CD4-positive, alpha-beta T cell (primary cell): ENCODE measurements at places on chromosomes 7 and 10.
A peak's percentile ranks its signal among the peaks of the same experiment; 100 is the strongest.

- peak; percentile 37 for DNase-seq
- H3K36me3 ChIP-seq, result peaks cover 5% of the 10 kb centered on the region
- no peak overlapping the region for H3K27ac ChIP-seq
- H3K4me3 ChIP-seq, result peak overlapping the region; percentile 85
Measured at GRCh38 chr10:122981066-122981464, 864 bp downstream of the PSTK start.

DNA sequence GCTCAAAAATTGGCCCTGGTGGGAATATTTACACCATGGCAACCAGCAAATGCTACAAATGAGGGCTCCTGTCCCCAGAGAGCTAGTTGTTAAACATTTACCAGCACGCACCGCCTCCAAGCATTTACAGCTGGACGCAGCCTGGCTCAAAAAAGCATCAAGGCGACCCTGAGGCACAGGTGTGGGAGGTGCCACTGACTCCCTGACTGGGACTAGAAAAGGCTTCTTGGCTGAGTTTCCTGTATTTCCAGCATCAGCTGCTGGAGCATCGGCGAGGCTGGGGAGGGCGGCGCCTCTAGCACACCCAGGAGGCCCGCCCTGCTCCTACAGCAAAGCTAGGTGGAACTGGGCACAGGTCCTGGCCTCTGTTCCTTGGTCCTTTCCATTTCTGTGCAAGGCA, 43.5 kb upstream of the ZRANB1 start:
- H3K4me3 ChIP-seq, result no peak overlapping the region
- H3K27ac ChIP-seq, result no peak overlapping the region
- DNase-seq, result no peak

GRCh38 chr7:130985361-130985760, 251.4 kb upstream of the KLF14 start:
- DNase-seq, result no peak
- peak overlapping the region; percentile 88 for H3K27ac ChIP-seq
- H3K4me3 ChIP-seq, result no peak overlapping the region

DNA sequence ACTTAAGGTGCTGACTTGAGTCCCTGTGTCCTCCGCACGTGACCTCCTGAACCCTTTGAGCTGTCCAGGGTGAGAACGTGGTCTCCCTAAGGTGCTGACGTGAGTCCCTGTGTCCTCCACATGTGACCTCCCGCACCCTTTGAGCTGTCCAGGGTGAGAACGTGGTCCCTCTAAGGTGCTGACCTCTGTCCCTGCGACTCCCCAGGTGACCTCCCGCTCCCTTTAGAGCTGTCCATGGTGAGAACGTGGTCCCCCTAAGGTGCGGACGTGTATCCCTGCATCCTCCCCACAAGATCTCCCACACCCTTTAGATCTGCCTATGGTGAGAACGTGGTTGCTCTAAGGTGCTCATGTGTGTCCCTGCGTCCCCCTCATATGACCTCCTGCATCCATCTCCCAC, 174.3 kb downstream of the ADARB2 start:
- H3K4me3 ChIP-seq, result no peak overlapping the region
- no peak for DNase-seq
- no peaks in the 10 kb centered on the region for H3K36me3 ChIP-seq
- no peaks in the 10 kb centered on the region for H3K27me3 ChIP-seq
- no peak overlapping the region for H3K27ac ChIP-seq

DNA sequence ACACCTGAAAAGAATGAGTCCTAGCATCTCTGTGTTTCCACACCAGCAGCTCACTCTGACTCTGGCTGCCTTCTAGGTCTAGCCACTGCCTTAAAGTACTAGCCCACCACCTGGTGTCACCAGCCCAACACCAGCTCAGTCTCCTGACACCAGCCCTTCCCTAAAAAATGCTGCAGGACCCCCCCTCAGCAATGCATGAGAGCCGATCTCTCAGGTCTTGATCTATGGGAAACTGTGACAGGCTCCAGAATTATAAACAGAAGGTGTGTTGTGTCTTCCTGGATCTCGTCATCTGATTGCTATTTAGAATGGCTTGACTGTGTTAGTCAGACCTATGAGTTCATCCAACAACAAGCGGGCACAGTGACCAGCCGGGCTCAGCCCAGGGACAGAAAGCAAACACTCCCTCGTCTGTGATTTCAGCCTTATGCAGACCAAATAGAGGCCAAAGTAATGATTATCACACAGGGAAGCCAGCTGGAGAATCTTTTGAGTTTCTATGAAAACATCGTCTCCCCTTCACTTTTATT, 66.6 kb downstream of the CUBN start:
- DNase-seq, result no peak
- H3K4me1 ChIP-seq, result no peaks in the 10 kb centered on the region
- no peaks in the 10 kb centered on the region for H3K27me3 ChIP-seq
- no peak overlapping the region for H3K4me3 ChIP-seq
- H3K27ac ChIP-seq, result no peak overlapping the region

DNA sequence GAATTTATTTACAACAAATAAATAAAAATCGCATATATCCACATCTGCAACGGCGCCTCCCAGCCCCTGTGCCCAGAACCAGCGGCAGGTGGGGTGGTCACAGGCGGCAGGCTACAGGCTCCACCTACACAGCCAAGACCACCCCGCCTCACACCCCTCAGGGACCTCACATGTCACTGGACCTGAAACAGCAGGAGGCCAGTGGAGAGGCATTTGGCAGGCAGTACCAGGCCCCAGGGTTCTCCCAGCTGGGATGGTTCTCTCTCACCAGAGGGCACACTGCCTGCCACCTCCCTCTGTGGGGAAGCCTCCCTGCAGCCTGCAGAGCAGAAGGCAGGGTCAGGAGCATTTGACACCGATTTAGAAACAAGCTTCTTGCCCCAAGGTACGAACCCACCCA, 81.5 kb downstream of the MAD1L1 start:
- H3K27me3 ChIP-seq, result no peaks in the 10 kb centered on the region
- H3K27ac ChIP-seq, result no peak overlapping the region
- peaks cover 12% of the 10 kb centered on the region for H3K36me3 ChIP-seq
- no peak for DNase-seq
- H3K4me3 ChIP-seq, result no peak overlapping the region

DNA sequence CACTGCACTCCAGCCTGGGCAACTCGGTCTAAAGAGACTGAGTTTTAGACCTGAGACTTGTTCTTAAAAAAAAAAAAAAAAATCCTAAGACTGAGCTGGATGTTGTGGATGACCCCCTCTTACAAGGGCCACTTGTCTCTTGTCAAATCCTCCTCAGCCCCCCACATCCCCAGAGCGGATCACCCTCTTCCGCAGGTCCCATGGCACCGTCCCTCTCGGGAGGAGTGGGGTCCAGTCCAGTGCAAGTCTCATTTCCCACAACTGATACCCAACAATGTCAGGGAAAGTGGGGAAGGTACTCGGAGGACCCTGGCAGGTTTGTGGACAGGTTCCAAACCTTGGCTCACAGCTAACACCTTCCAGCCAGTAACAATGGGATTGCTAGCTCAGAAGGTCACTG, 100.3 kb downstream of the ELFN1 start:
- no peaks in the 10 kb centered on the region for H3K4me1 ChIP-seq
- H3K4me3 ChIP-seq, result no peak overlapping the region

DNA sequence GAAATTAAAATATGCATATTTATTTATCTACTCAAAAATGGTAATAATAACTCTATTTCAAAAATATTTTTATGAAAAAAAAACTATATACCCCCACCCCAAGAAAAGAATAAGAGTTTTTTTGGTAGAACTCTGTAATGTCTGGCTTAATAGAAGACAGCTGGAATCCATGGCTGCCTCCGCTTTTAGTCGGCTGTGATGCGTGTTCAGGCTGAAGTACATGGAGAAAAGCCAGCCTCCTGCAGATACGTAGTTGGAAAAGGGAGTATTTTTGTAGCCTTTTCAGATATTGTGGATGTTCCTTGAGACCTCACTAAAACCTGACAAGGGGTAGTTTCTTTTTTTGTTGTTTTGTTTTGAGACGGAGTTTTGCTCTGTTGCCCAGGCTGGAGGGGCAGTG, 10.0 kb downstream of the FOXK1 start:
- H3K36me3 ChIP-seq, result peaks cover 9% of the 10 kb centered on the region
- H3K4me1 ChIP-seq, result peaks cover 57% of the 10 kb centered on the region
- DNase-seq, result no peak
- H3K4me3 ChIP-seq, result no peak overlapping the region
- H3K27me3 ChIP-seq, result no peaks in the 10 kb centered on the region
- H3K27ac ChIP-seq, result no peak overlapping the region

- DNase-seq, result peak; percentile 50
- peaks cover 43% of the 10 kb centered on the region for H3K4me1 ChIP-seq
- H3K4me3 ChIP-seq, result peak overlapping the region; percentile 41
- H3K27me3 ChIP-seq, result peaks cover 60% of the 10 kb centered on the region
Measured at GRCh38 chr7:1664711-1665548, 5.1 kb upstream of the ELFN1 start.

GRCh38 chr10:114714281-114714741, 56.2 kb upstream of the ABLIM1 start:
- H3K36me3 ChIP-seq, result no peaks in the 10 kb centered on the region
- no peak overlapping the region for H3K4me3 ChIP-seq
- H3K4me1 ChIP-seq, result no peaks in the 10 kb centered on the region
- peaks cover 4% of the 10 kb centered on the region for H3K27me3 ChIP-seq

DNA sequence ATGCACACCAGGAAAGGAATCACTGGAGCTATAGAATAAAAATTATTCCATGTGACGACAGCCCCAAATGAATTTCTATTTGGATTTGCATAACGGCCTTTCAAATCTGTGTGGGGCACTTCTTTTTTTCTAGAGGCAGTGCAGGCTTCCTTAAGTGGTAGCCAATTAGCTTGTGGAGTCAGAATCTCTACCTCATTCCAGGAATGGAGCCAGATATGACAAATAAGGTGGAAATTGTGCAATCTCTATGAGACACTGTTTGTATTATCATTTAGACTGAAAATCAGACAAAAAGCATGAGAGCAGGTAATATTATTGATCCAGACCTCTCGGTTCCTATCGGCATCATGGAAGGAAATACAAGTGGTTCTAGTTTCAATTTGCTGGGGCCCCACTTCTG, 78.7 kb downstream of the BEND7 start:
- H3K36me3 ChIP-seq, result no peaks in the 10 kb centered on the region
- H3K4me3 ChIP-seq, result no peak overlapping the region
- peaks cover 3% of the 10 kb centered on the region for H3K27me3 ChIP-seq
- DNase-seq, result no peak

GRCh38 chr10:24091256-24091655, 117.7 kb upstream of the KIAA1217 start:
- H3K4me1 ChIP-seq, result no peaks in the 10 kb centered on the region
- H3K4me3 ChIP-seq, result no peak overlapping the region
- DNase-seq, result no peak
- H3K27ac ChIP-seq, result no peak overlapping the region

- H3K27me3 ChIP-seq, result no peaks in the 10 kb centered on the region
- no peak overlapping the region for H3K27ac ChIP-seq
- no peaks in the 10 kb centered on the region for H3K4me1 ChIP-seq
- no peak overlapping the region for H3K4me3 ChIP-seq
- H3K36me3 ChIP-seq, result no peaks in the 10 kb centered on the region
Measured at GRCh38 chr10:67550838-67551402, 145.1 kb downstream of the CTNNA3 start.

- DNase-seq, result no peak
- no peaks in the 10 kb centered on the region for H3K27me3 ChIP-seq
- no peak overlapping the region for H3K4me3 ChIP-seq
- H3K4me1 ChIP-seq, result no peaks in the 10 kb centered on the region
- no peaks in the 10 kb centered on the region for H3K36me3 ChIP-seq
Measured at GRCh38 chr10:30979956-30980355, 51.7 kb downstream of the ZNF438 start.

DNA sequence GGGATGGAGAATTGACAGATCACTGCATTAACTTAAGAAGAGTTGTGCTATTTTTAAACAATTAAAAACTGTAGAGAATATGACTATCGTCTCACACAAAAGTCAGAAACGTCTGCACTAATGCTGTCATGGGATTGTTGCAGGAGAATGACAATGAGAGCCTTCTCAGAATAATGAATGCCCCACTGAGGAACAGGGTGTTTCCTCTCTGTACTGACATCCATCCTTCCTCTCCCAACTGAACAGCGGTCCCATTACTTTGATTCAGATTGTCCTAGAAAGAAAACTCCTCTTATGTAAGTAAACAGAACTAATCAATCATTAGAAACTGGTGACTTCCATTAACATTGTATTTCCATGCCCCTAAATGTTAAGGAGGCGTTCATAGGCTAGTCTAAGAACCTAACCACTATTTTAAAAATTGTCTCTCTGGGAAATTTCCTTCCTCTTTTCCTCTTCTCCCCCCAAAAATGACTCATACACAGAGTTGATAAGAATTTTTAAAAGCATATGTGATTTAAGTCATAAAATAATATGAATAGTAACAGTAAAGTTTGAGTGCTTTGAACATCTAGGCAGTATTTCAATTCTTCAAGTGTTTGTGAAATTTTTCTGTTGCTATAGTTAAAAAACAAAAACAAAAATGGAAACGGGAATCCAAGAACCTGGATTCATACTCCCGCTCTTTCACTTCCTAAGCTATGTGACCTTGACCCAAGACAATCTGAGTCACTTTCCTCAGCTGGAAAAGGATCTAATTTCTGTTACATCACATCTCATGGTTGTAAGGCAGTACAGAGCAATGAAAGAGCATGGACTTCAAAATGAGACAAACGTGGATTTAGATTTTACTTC, 12.7 kb upstream of the MACC1 start:
- H3K36me3 ChIP-seq, result no peaks in the 10 kb centered on the region
- H3K4me3 ChIP-seq, result no peak overlapping the region
- no peaks in the 10 kb centered on the region for H3K4me1 ChIP-seq
- no peak for DNase-seq
- H3K27me3 ChIP-seq, result no peaks in the 10 kb centered on the region
- H3K27ac ChIP-seq, result no peak overlapping the region

GRCh38 chr7:101597941-101598340, 31.2 kb downstream of the MYL10 start:
- peaks cover 5% of the 10 kb centered on the region for H3K4me1 ChIP-seq
- no peak for DNase-seq
- no peak overlapping the region for H3K4me3 ChIP-seq
- no peaks in the 10 kb centered on the region for H3K27me3 ChIP-seq
- H3K36me3 ChIP-seq, result no peaks in the 10 kb centered on the region

DNA sequence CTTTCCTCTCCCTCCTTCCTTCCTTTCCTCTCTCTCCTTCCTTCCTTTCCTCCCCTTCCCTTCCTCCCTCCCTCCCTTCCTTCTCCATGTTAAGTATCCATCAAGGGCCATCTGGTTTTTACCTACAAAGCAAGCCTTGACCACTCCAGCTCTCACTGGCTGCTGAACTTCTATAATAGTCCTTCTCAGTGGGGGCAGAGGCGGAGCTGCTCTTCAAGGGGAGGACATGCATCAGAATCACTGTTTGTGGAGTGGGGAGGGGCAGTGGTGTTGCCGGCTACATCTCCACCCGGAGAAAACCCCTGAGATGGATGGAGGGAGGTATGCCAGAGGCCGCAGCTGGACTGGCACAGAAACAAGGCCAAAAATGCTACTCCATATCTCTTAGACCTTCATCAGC, 25.9 kb downstream of the LAMB1 start:
- H3K4me3 ChIP-seq, result no peak overlapping the region
- DNase-seq, result no peak
- H3K27me3 ChIP-seq, result no peaks in the 10 kb centered on the region
- H3K4me1 ChIP-seq, result no peaks in the 10 kb centered on the region
- no peaks in the 10 kb centered on the region for H3K36me3 ChIP-seq

GRCh38 chr7:28623863-28624262, 211.5 kb downstream of the CREB5 start:
- no peak overlapping the region for H3K27ac ChIP-seq
- H3K4me3 ChIP-seq, result no peak overlapping the region
- peaks cover 4% of the 10 kb centered on the region for H3K27me3 ChIP-seq
- no peaks in the 10 kb centered on the region for H3K4me1 ChIP-seq
- no peak for DNase-seq
- H3K36me3 ChIP-seq, result no peaks in the 10 kb centered on the region
